Left renal cortex interstitium (tissue), 4 donors: ENCODE measurements at places on chromosomes 2 and 18. TPM values are rescaled to one million over a fixed set of nuclear protein-coding genes. Genes with fewer than 3 reads are reported as not detected.

Gene IL1R2
- 0.36 TPM for polyA plus RNA-seq

Gene TMEM182
- polyA plus RNA-seq = 8.4 TPM

Gene FSHR
- not detected for polyA plus RNA-seq

Gene BMP10
- not detected for polyA plus RNA-seq

Gene NAT8
- 25.5 TPM for polyA plus RNA-seq

Gene ERICH2
- 2.9 TPM for polyA plus RNA-seq

Gene UPP2
- polyA plus RNA-seq = 10.9 TPM
